ENCODE measurements at places on chromosomes 13 and 19. TPM values are rescaled to one million over a fixed set of nuclear protein-coding genes. Genes with fewer than 3 reads are reported as not detected.
A peak's percentile ranks its signal among the peaks of the same experiment; 100 is the strongest.

VSIG10L gene
- 3.4 TPM for total RNA-seq

TUBB4A gene
- total RNA-seq, result 4.4 TPM

SYCN gene
- total RNA-seq, result 2.5 TPM

S1PR5 gene
- total RNA-seq, result 0.17 TPM

C19orf81 gene
- total RNA-seq, result 2.2 TPM

KLK1 gene
- 3.9 TPM for total RNA-seq

KMT2B gene
- 6.9 TPM for total RNA-seq

FLT1 gene
- total RNA-seq, result 37.0 TPM

ODAD3 gene
- 0.08 TPM for total RNA-seq

SWSAP1 gene
- total RNA-seq, result 3.1 TPM

- peak; percentile 65 for DNase-seq
- no peaks in the 10 kb centered on the region for H3K36me3 ChIP-seq
- peaks cover 13% of the 10 kb centered on the region for H3K4me1 ChIP-seq
- H3K4me3 ChIP-seq, result peak within 1 kb of the TSS; percentile 98
These were observed at the start of gene IL17D for GRCh38 chr13:20702915-20703779. TSS of gene IL17D (plus strand) at chr13:20703699. CDS start at chr13:20704002, 303 bp downstream.

DNA sequence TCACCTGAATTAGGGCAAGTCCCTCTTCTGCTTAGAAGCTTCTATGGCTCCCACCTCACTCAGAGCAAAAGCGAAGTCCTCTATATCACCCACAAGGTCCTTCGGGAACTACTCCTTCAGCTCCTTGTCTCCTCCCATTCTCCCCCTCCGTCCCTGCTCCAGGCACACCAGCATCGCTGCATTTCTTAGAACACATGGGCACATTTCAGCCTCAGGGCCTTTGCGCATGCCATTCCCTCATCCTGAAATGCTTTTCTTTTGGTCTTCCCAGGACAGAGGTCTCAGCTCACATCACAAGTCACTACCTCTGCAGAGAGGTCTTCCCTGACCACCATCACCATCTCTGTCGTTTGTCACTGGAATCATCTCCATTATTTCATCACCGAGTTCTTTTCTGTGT lies 4.0 kb downstream of the S1PR5 start:
- H3K36me3 ChIP-seq, result no peaks in the 10 kb centered on the region
- H3K27me3 ChIP-seq, result peaks cover 65% of the 10 kb centered on the region
- H3K4me3 ChIP-seq, result no peak overlapping the region

GRCh38 chr19:38318660-38319059 lies 985 bp upstream of the KCNK6 start:
- DNase-seq, result no peak
- H3K4me1 ChIP-seq, result no peaks in the 10 kb centered on the region
- H3K27me3 ChIP-seq, result peaks cover 17% of the 10 kb centered on the region
- no peaks in the 10 kb centered on the region for H3K36me3 ChIP-seq

DNA sequence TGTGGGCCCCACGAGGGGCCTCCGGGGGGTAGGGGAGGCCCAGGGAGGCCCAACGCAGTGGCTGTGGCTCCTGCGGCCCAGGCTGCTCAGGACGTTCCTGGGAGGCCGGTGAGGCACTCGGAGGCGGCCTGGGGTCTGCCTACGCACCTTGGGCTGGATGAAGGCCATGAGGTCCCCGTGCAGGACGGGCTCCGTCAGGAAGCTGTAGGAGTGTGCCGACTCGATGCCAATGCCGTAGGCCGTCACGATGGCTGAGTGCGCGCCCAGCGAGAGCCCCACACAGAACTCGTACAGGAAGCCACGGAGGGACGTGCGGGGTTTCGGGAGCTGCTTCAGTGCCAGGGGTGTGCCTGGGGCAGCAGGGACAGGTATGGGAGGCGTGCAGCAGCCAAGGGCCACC lies 5.9 kb downstream of the SBK2 start:
- H3K27ac ChIP-seq, result no peak overlapping the region
- H3K4me1 ChIP-seq, result peaks cover 7% of the 10 kb centered on the region
- no peak for DNase-seq
- H3K27me3 ChIP-seq, result no peaks in the 10 kb centered on the region

GRCh38 chr19:52248241-52248640 lies 21.1 kb upstream of the ZNF766 start:
- no peaks in the 10 kb centered on the region for H3K36me3 ChIP-seq
- no peaks in the 10 kb centered on the region for H3K27me3 ChIP-seq
- H3K27ac ChIP-seq, result no peak overlapping the region
- DNase-seq, result peak; percentile 55
- H3K4me3 ChIP-seq, result no peak overlapping the region

GRCh38 chr13:93534181-93534700 lies 307.6 kb downstream of the GPC6 start:
- DNase-seq, result no peak
- no peaks in the 10 kb centered on the region for H3K36me3 ChIP-seq
- H3K4me1 ChIP-seq, result no peaks in the 10 kb centered on the region
- H3K27ac ChIP-seq, result no peak overlapping the region
- no peaks in the 10 kb centered on the region for H3K27me3 ChIP-seq
- no peak overlapping the region for H3K4me3 ChIP-seq

DNA sequence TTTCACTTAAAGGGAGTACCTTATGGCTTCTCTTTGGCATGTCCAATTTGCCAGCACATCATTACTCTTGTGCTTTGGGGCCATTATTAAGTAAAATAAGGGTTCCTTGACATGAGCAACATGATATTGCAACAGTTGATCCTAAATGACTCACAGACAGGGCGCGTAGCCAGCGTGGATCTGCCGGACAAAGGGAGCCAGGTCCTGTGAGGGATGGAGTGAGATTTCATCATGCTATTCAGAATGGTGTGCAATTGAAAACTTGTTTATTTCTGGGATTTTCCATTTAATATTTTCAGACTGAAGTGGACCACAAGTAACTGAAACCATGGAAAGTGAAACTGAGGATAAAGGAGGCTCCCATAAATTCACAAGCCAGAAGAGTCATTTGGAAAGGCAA lies 48.6 kb upstream of the WASF3 start:
- H3K27me3 ChIP-seq, result no peaks in the 10 kb centered on the region
- no peaks in the 10 kb centered on the region for H3K4me1 ChIP-seq
- H3K36me3 ChIP-seq, result no peaks in the 10 kb centered on the region

DNA sequence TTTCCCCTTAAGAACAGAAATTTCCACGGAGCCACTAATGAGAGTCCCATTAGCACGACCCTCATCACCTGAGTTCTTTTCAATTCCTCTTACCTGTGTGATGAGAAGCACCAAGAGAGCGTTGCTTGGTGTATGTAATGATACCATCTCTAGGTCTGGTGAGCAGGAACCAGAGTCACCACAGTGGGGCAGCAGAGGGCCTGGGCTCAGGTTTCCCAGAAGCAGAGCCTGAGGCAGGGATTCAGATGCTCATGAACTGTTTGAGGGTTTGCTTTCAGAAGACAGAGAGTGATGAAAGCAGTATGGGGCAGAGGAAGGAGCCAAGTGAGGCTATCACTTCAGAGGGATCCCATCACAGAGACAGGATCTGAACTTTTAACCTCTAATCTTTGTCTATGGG lies 3.1 kb upstream of the PTPRH start:
- DNase-seq, result peak; percentile 34
- H3K4me3 ChIP-seq, result no peak overlapping the region
- no peak overlapping the region for H3K27ac ChIP-seq
- no peaks in the 10 kb centered on the region for H3K27me3 ChIP-seq

GRCh38 chr13:77016251-77016812 lies 10.6 kb downstream of the FBXL3 start:
- DNase-seq, result no peak
- H3K27ac ChIP-seq, result no peak overlapping the region
- H3K36me3 ChIP-seq, result no peaks in the 10 kb centered on the region
- H3K4me3 ChIP-seq, result no peak overlapping the region

DNA sequence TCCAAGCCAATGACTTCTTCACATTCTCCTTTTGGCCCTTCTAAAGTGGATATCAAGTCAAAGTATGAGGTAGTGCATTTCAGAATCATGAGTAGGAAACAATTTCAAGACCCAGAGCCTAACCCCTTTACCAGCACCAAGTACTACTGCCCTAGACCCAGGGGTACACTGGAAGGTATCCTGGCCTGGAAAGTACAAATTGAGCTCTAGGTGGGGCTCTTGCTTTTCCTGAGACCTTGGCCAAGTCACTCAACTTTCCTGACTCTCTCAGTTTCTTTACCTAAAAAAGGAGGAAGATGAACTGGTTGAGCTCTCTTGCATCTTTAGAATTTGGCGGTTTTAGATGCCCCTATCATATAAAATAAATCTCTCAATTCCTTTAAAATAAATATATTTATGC lies 204.7 kb downstream of the FGF14 start:
- H3K4me1 ChIP-seq, result no peaks in the 10 kb centered on the region
- H3K36me3 ChIP-seq, result no peaks in the 10 kb centered on the region
- no peak overlapping the region for H3K27ac ChIP-seq
- H3K27me3 ChIP-seq, result no peaks in the 10 kb centered on the region

GRCh38 chr19:41425174-41426115 lies 1.7 kb downstream of the B3GNT8 start:
- peaks cover 25% of the 10 kb centered on the region for H3K4me1 ChIP-seq
- H3K36me3 ChIP-seq, result no peaks in the 10 kb centered on the region
- no peak overlapping the region for H3K27ac ChIP-seq
- no peaks in the 10 kb centered on the region for H3K27me3 ChIP-seq

DNA sequence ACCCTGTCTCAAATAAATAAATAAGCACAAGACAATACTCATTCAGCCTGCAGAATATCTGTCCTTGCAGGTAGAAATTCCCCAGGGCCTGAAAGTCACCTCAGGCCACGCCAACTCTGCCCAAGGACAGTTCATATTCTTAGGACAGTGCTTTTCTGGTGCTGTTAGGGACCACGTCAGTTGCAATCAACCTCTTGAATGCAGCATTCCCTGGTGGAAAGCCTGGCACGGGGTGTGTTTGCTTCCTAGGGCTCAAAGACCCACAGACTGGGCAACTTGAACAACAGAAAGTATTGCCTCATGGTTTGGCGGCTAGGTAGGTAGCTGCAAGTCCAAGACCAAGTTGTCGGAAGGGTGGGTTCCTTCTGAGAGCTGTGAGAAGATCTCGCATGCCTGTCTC lies 160.3 kb downstream of the KCTD15 start:
- no peak overlapping the region for H3K4me3 ChIP-seq
- DNase-seq, result no peak
- H3K4me1 ChIP-seq, result no peaks in the 10 kb centered on the region
- no peak overlapping the region for H3K27ac ChIP-seq
- H3K36me3 ChIP-seq, result no peaks in the 10 kb centered on the region
- no peaks in the 10 kb centered on the region for H3K27me3 ChIP-seq

DNA sequence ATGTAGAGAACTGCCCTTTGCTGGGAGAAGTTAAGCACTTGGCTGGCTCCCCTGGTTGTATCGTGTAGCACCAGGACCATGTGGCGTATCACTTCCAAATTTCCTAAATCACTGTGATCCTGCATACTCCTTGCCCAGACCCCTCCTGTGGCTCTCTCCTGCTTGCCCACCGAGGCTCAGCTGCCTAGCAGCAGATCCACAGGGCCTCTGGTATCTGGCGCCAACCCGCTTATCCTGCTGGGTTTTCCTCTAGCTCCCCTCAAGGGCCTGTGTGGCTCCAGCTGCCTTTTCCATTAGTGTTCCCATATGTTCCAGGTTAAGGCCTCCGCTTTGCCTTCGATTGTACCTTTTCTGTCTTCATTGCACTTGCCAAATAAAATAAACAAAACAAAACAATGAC lies 16.5 kb downstream of the LRCH1 start:
- DNase-seq, result no peak
- H3K27me3 ChIP-seq, result no peaks in the 10 kb centered on the region
- H3K4me1 ChIP-seq, result peaks cover 8% of the 10 kb centered on the region
- no peak overlapping the region for H3K27ac ChIP-seq
- no peaks in the 10 kb centered on the region for H3K36me3 ChIP-seq
- H3K4me3 ChIP-seq, result no peak overlapping the region

DNA sequence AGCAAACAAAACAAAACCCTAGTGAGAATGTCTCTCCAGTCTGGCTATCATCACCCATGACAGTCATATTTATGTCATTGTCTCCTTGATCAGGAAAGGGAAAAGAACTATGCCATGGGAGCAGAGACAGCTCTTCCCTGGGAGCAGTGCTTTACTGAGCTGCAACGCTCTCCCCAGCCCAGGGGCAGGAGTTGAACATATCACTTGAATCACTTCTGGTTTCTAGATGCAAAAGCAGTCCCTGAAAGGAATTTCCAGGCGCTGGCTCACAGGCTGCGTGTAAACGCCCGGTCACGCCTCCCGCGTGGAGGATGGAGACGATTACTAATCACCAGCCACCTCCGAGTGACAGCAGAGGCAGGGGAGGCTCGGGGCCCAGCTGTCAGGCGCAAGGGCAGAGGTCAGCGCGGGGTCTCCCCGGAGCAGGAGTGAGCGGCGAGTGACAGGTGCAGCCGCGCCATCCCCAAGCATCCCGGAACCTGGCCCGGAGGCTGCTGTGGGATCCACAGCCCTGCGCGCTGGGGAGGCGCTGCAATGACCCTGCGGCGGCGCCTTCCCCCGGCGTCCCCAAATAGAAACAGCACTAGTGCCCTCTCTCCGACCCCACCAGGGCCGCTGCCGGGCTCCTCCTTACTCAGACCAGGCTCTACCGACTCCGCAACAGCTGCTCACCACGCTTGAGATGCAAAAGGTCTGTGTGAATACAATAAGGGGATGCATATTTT lies 23.5 kb upstream of the DCLK1 start:
- H3K27me3 ChIP-seq, result peaks cover 17% of the 10 kb centered on the region
- peaks cover 9% of the 10 kb centered on the region for H3K4me1 ChIP-seq
- H3K36me3 ChIP-seq, result no peaks in the 10 kb centered on the region
- H3K4me3 ChIP-seq, result no peak overlapping the region
- no peak overlapping the region for H3K27ac ChIP-seq

DNA sequence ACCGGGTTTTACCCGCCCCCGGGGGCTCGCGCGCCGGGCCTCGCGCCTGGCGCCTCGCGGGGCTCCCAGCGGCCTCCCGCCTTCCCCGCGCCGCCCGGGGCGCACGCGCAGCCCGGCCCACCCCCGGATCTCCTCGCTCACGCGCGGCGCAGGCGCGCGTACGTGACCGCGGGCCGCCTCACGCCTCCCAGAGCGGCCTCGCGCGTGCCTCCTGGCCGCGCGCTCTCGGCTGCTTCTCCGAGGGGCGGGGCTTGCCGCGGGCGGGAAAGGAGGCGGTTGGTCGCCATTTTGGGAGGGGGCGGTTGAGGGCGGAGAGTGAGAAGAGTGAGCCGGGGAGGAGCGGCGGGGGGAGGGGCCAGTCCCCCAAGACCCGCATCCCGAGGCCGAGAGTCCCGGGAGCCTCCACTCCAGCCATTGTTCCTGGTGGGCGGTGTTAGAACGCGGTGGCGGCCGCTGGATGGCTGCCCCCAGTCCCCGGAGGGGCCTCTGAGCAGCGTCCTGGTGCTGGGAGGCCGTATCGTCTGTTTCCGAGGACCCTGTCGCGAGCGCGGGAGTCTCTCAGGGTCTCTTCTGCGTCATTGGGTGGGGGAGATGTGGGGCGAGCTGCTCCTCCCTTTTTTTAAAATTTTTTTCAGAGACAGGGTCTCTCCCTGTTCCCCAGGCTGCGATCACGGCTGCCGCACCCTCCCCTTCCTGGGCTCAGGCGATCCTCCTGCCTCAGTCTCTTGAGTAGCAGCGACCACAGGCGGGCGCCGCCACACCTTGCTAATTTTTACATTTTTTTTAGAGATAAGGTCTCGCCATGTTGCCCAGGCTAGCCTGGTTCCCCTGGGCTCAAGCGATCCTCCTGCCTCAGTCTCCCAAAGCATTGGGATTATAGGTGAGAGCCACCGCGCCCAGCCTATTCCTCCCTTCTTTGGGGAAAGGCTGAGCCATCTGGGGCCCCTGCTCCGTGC lies at the start of gene ZNF541:
TSS of gene ZNF541 (minus strand) at position 78 of the 956 bp plus-strand sequence. CDS start 17,292 bp downstream, outside the sequence.
- no peaks in the 10 kb centered on the region for H3K27me3 ChIP-seq
- no peak within 1 kb of the TSS for H3K27ac ChIP-seq
- DNase-seq, result no peak
- H3K4me3 ChIP-seq, result no peak within 1 kb of the TSS
- no peaks in the 10 kb centered on the region for H3K36me3 ChIP-seq

Data from hepatocyte (in vitro differentiated cells).